T-cell (primary cell): ENCODE measurements at places on chromosomes 4 and X.

DNA sequence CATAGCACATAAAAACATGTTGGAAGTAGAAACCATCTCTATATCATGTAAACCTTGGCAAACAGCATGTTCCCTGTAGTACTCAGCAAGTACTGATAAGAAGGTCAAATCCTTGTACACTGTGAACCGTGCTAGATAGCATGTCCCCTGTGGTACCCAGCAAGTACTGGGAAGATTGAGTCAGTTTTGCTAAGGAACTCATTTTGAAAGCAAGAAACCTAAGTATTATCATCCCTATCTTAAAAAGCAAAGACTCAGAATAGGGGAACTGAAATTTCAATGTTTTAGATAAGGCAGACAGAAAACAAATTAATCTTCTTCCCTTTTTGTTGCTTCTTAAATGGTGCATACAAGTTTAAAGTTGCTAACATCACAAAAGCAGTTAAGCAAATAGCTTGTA lies 180.2 kb downstream of the RBM46 start:
- no peak for DNase-seq

- no peak for DNase-seq
These were observed 165.7 kb downstream of the RAPGEF2 start for GRCh38 chr4:159268607-159269006.

GRCh38 chrX:101550362-101550750 lies at the start of gene ARMCX1:
TSS of gene ARMCX1 (plus strand) at chrX:101550547. CDS start at chrX:101552931, 2,384 bp downstream.
- DNase-seq: no peak

- no peak for DNase-seq
These were observed 3.8 kb upstream of the ZCCHC4 start for GRCh38 chr4:25308761-25309160.

DNA sequence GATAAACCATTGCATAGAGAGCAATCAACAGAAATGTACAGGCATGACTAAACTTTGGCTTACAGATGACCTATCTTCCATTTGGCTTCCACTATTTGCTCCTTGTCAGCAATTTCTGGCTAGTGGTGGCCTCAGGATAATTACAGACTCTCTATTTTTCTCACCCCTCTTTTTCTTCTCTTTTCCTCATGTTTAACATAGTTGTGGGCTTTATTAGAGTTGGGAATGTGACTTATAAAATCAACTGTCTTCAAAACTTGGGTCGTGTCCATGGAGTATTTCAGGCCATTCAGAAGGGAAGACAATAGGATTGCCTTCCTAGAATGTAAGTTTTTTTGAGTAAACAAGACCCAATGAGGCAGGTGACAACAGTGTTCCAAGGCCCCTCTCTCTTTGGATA lies 236.2 kb downstream of the FRAS1 start:
- no peak for DNase-seq

DNA sequence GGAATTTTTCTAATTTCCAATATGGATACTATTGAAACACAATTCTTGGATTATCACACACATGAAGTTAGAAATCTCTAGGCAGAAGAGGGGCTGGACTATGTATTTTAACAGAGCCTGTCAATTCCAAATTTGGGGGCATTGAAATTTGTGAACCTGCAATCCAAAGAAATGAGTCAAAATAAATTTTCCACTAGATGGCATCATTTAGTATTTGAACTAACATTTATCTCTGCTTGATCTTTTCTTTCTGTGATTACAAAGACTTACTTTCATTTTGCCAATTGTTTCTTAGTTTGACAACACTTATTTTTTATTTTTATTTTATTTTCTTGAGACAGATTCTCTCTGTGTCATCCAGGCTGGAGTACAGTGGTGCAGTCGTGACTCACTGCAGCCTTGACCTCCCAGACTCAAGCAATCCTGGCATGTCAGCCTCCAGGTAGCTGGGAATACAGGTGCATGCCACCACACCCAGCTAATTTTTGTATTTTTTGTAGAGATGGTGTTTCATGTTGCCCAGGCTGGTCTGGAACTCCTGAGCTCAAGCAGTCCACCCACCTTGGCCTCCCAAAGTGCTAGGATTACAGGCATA lies 2.7 kb upstream of the PYURF start:
- peak; percentile 49 for DNase-seq

DNA sequence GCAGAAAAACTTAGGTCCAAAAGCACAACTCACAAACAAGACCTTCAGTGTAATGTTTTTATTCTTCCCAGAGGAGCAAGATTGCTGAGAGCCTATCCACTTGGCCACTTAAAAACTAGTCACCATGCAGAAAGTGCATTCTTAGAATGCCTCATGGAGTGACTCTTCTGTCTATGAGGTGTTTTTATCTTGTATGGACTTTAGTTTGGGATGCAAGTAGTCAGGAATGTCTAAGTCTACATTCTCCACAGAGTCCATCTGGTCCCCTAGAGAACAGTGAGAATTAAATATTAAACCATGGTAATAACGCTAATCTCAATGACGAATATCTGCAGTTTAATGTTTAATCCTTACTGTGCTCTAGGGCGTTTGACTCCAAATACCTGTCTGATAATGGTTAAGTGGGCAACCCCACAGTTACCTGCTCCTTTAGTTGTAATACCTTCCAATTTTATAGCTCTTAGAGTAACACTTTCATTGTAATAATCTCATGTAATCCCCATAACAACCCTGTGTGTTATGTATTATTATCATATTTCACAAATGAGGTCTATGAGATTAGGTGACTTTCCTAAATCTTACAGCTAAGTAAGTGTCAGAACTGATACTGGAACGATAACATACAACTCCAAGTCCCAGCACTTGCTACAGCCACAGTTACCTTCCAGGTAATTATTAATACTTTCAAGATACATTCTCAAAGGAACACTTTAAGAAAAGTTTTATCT lies 235.6 kb upstream of the JADE1 start:
- DNase-seq: no peak

DNA sequence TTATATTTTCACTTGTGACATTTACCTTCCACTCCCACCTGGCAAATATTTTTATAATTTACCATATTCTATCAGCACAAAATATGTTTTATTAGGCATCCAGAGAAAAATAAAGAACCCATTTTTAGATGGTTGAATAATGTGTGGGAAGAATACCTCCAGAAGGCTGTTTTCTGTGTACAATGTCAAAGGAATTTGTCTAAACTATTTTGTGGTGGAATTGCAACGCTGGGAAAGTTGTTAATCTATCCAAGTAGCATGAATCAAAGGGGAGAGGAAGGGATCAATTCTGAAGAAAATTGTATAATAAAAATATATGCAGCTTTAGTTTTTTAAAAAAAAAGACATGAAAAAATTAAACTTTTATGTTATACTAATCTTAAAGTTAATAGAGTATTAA lies 706.5 kb downstream of the FSTL5 start:
- no peak for DNase-seq

DNA sequence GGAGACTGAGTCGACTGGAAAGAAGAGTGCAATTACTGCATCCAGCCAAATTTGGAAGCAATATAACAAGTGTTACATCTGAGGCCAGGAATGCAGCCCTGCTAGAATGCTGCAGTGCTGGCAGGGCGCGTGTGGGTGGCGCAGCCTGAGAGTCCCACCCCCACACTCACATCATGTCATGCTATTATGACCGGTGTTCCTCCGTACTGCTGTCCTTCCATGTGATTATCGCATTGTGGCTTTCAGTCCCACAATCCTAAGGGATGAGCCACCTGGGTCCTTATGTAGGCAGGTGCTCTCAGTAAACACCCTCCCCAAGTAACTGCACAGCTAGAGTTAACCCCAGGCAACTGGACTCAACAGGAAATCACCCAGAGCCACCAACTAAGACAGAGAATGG lies 122.6 kb upstream of the CPEB2 start:
- no peak for DNase-seq

DNA sequence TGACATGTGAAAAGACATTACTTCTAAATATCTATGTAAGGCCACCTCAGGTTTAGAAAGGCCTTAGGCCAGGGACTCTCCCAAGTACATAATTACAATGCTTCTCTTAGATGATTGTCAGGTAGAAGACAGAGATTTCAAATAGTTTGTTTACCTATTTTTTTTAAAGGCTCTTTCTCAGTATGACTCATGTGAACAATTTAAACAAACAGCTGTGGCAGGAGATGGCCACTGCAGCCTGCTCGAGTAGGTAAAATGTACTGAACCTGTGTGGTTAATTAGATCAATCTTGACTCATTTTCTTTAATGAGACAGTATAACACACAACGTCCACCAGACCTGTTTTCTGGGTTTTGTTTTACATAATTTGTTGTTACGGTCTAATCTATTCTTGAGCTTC lies 50.2 kb downstream of the LEF1 start:
- DNase-seq: no peak

GRCh38 chr4:151718984-151719955 lies 41.5 kb downstream of the GATB start:
- no peak for DNase-seq

GRCh38 chrX:154123241-154124219 lies 20.5 kb upstream of the OPN1LW start:
- DNase-seq: peak; percentile 23

DNA sequence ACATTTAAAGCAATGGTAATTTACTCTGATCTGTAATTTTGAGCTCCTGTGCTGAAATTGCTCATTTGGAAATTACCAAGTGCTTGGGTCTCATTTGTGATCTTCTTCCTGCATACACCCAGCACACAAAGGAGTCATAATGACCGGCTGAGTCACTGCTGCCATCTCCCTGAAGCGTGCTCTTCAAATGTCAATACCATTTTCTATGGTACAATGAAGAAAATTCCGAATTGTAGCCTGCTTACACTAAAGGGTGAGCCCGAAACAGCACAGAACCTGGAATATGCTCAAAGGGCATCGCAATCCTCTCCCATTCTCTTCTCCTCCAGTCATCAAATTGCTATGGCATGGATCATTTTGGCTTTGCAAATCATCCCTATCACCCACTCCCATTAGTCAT lies 140.5 kb downstream of the GRIA3 start:
- no peak for DNase-seq

DNA sequence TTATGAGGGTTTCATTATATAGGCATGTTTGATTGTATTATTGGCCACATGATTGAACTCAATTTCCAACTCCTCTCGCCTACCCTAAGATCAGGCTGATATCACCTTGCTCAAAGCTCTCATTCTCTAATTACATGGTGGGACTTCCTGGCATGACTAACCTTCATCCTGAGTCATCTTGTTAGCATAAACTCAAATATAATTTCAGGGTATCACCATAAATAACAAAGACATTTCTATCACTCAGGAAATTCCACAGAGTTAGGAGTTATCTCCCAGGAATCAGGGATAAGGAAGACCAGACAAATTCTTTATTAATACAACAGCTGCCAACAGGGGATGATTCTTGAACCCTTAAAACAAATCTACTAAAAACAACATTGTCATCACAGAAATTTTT lies 90.7 kb downstream of the NDST3 start:
- DNase-seq: no peak

GRCh38 chrX:153886915-153887314 lies 942 bp upstream of the L1CAM start:
- DNase-seq: no peak

GRCh38 chrX:10254739-10255138 lies 98.0 kb downstream of the CLCN4 start:
- DNase-seq: no peak

DNA sequence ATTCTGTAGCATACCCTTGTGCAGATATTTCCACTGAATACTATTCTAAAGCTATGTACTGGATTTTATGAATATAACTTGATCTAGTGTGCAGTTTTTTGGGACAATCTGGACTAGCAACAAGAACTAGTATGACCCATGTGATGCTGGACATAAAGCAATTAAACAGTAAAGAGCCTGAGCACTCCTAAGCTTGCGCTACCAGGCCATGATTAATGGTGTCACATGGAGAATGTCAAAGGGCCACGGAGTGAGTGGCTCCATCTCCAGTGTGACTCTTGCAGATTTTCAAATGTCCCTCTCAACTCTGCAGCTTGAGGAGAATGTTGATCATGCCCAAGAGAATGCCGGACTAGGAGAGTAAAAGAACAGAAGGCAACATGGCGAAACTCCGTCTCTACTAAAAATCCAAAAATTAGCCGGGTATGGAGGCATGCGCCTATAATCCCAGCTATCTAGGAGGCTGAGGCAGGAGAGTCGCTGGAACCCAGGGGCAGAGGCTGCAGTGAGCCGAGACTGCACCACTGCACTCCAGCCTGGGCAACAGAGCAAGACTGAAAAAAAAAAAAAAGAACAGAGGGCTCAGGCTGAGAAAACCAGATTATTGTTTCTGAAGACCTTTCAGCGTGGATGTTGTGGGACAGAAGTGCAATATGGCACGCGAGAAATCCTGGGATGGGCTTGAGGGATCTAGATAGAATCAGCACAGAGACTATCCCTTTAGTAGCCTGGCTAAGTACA lies 45.0 kb downstream of the TIGD2 start:
- no peak for DNase-seq

- DNase-seq: no peak
These were observed 202.0 kb downstream of the PCDH19 start for GRCh38 chrX:100208076-100208475.

- DNase-seq: no peak
These were observed 42.9 kb downstream of the NDST3 start for GRCh38 chr4:118076958-118077766.

GRCh38 chrX:13110433-13111324 lies 66.3 kb upstream of the FAM9C start:
- DNase-seq: no peak

DNA sequence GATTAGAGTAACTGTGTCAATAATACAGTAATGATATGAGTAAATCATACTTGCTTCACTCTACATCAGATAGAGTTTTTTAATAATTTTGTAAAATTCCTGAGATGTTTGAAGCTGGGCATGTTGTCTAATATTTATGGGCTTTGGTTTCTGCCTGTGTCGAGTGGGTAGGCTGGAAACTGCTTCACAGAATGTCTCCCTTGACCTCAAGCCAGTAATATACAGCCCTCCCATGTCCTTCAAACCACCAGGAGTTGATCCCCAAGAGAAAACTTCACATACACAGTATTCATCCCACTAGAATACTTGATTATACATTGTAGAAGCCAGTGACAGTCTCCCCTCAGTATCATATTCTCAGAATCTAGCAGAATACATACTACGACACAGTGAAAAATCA lies 284.8 kb upstream of the TENM3 start:
- DNase-seq: no peak

DNA sequence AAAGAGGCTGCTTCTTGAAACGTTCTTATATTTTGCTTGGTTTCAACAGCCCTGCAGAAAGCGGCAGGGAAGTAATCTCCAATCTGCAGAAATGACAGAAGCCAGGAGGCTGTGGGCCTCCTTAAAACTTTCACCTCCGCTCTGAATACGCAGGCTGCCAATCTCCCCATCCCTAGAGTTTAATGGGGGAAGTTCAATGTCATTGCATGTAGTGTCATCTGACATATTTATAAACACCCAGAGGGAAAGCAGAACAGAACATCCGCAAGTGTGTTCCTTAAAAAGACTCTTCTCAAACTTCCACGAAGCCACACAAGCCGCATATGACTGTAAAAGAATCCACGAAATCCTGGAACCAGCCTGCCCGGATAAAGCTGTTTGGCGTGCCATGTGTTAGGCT lies 148.8 kb upstream of the TBL1X start:
- DNase-seq: no peak

DNA sequence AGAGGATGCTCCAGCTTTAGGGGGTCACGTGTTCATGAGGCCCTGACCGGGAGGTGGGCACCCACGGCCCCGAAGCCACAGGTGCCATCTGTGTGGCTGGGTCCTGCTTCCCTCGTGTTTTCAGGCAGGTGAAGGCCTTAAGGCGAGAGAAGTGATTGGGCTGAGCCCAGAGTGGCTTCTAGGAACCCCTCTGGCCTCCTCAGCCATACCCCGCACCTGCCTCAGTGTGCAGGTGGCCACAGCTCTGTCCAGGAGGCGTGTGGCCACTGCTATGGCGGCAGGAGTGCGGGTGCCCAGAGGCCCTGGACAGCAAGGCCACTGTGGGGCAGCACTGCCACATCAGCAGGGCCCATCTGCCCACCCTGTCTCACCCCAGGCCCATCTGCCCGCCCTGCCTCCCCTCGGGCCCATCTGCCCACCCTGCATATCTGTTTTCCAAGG lies 25.0 kb downstream of the NKX1-1 start:
- DNase-seq: no peak
